ENCODE measurements at places on chromosomes 2 and 18. TPM values are rescaled to one million over a fixed set of nuclear protein-coding genes. Genes with fewer than 3 reads are reported as not detected.

DNA sequence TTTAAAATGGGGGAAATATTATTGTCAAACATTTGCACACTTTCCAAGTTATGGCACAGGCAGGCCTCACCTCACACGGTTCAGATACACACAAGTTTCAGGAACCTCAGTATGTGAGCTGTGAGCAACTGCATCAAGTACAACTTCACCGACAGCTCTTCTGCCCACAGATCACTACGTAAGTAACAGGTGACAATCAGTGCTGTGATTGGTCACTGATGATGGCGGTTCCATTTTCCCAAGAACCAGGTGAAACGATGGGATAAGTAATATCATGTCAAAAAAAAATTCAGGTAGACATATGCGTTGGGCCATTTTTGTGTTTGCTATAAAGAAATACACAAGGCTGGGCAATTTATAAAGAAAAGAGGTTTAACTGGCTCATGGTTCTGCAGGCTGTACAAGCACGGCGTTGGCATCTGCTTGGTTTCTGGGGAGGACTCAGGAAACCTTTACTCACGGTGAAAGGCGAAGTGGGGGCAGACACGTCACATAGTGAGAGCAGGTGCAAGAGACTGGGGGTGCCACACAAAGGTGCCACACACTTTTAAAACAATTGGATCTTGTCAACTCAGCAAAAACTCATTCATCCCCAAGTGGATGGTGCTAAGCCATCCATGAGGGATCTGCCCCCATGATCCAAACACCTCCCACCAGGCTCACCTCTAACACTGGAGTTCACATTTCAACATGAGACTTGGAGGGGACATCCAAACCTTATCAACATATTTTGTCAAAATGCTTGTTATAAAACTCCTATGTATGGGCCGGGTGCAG, 57.9 kb downstream of the LPIN2 start:
- H3K4me3 ChIP-seq, result no peak overlapping the region
- DNase-seq, result no peak
- peaks cover 28% of the 10 kb centered on the region for H3K4me1 ChIP-seq
- no peak overlapping the region for H3K27ac ChIP-seq

GRCh38 chr18:10377956-10378355, 76.5 kb upstream of the APCDD1 start:
- H3K27me3 ChIP-seq, result peaks cover 2% of the 10 kb centered on the region
- no peak overlapping the region for H3K27ac ChIP-seq
- no peak for DNase-seq
- no peak overlapping the region for H3K4me3 ChIP-seq
- H3K36me3 ChIP-seq, result no peaks in the 10 kb centered on the region

HRH4 gene
- polyA plus RNA-seq, result not detected

DNA sequence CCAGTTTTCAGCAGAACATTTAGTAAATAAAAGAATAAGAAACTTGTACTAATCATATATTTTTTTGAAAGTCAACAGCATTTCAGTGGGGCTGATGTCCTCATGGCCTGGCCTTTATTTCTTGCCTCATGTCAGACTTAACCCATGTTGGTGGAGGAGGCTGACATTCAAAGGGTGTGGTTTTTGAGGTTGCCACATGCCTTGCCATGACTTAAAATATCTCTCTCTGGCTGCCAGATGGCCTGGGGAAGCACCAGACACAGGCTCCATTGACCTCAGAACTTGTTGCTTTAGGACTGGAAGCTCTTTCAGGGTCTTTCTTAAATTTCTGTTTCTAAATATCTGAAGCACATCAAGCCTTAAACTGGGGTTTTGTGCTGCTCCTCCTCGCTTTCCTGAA, 32.5 kb upstream of the CD28 start:
- no peak for DNase-seq
- H3K27me3 ChIP-seq, result no peaks in the 10 kb centered on the region
- H3K36me3 ChIP-seq, result no peaks in the 10 kb centered on the region
- H3K27ac ChIP-seq, result no peak overlapping the region

DNA sequence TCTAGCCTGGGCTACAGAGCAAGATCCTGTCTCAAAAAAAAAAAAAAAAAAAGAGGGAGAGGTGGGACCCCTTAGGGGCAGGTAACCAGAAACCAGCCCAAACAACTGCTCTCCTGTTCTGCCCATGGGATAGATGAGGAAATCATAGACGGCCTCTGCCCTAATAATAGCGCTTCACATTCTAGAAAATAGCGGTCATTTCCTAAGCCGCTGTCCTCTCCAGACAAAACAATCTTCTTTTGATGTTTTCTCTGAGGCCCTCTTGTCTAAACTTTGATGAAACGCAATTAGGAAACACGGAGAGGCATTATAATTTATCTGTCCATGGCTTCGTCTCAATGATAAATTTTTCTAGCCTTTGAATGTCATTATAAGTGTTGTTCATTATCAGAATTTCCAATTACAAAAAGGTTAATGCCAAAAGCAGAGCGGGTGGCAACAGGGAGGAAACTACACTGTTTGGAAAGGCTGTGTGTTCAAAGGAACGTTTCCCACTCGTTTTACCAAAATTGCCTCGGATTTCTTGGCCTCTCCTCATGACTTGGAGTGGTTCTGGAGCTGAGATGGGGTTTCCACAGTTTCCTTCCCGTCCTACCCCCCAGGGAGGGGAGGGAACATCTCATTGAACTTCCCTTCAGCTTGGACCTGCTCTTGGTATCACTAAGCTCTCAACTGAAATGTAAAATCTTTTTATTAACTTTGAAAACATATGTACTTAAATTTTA, 151.6 kb upstream of the ZNF236 start:
- H3K27me3 ChIP-seq, result no peaks in the 10 kb centered on the region
- H3K36me3 ChIP-seq, result no peaks in the 10 kb centered on the region
- no peaks in the 10 kb centered on the region for H3K4me1 ChIP-seq
- H3K4me3 ChIP-seq, result no peak overlapping the region
- DNase-seq, result no peak

FSIP2 gene
- polyA plus RNA-seq, result 0.01 TPM

GRCh38 chr18:50629148-50629631, 69.3 kb downstream of the MAPK4 start:
- no peak overlapping the region for H3K4me3 ChIP-seq
- DNase-seq, result no peak
- no peaks in the 10 kb centered on the region for H3K27me3 ChIP-seq
- no peaks in the 10 kb centered on the region for H3K4me1 ChIP-seq

- H3K4me3 ChIP-seq, result no peak overlapping the region
- H3K27me3 ChIP-seq, result no peaks in the 10 kb centered on the region
- H3K36me3 ChIP-seq, result no peaks in the 10 kb centered on the region
Observed at GRCh38 chr2:181839811-181840210, 51.7 kb upstream of the ITPRID2 start.

- no peak for DNase-seq
- no peaks in the 10 kb centered on the region for H3K36me3 ChIP-seq
- H3K4me3 ChIP-seq, result peak overlapping the region; percentile 97
- no peaks in the 10 kb centered on the region for H3K27me3 ChIP-seq
Observed at GRCh38 chr2:55420871-55421270, 1.2 kb upstream of the CCDC88A start.
